ENCODE measurements at places on chromosomes 1 and 21. TPM values are rescaled to one million over a fixed set of nuclear protein-coding genes. Genes with fewer than 3 reads are reported as not detected.

The S100A1 gene
- polyA plus RNA-seq, result not detected

The LRRC39 gene
- polyA plus RNA-seq, result 10.3 TPM

The KIF14 gene
- polyA plus RNA-seq, result 0.69 TPM

The RBM11 gene
- 20.0 TPM for polyA plus RNA-seq

The TNNT2 gene
- polyA plus RNA-seq, result not detected

The TINAGL1 gene
- polyA plus RNA-seq, result 1.0 TPM

The TMEM240 gene
- 52.1 TPM for polyA plus RNA-seq
